ENCODE measurements at places on chromosomes 5 and 9.
A peak's percentile ranks its signal among the peaks of the same experiment; 100 is the strongest.

GRCh38 chr5:177605667-177606066 is 5.7 kb downstream of the B4GALT7 start:
- no peak for DNase-seq

- DNase-seq, result no peak
These were observed 291.4 kb downstream of the ARHGEF28 start for GRCh38 chr5:73917433-73917832.

GRCh38 chr5:95102080-95102479 is 182.8 kb downstream of the MCTP1 start:
- no peak for DNase-seq

DNA sequence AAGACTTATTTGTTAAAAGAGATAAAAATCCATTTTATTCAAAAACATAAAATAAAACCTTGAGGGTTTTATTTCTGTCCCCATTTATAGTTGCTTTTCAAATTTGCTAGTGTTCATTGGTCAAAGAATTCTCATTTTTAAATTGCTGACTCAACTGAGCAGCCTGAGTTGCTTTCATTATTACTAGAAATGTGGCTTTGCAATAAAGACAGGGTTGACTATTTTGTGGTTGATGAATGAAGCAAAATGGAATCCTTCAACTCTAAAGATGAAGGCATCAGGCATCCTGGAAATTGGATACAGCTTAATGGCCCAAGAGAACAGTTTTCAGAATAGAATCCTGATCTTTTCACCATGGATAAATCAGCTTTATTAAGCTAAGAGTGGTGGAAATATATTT is 23.9 kb upstream of the PPP3R2 start:
- DNase-seq, result no peak

GRCh38 chr5:157912621-157913325 is 53.8 kb upstream of the CLINT1 start:
- no peak for DNase-seq

GRCh38 chr5:98460536-98460935 is 312.9 kb upstream of the RGMB start:
- DNase-seq, result no peak

GRCh38 chr5:93452255-93452654 is 128.8 kb downstream of the NR2F1-AS1 start:
- DNase-seq, result no peak

- no peak for DNase-seq
These were observed 10.0 kb upstream of the SHISAL2B start for GRCh38 chr5:64680289-64680688.

- no peak for DNase-seq
These were observed 446.2 kb upstream of the RIOK2 start for GRCh38 chr5:97629276-97629675.

- peak; percentile 12 for DNase-seq
These were observed 41.3 kb downstream of the PFDN1 start for GRCh38 chr5:140261403-140262171.

DNA sequence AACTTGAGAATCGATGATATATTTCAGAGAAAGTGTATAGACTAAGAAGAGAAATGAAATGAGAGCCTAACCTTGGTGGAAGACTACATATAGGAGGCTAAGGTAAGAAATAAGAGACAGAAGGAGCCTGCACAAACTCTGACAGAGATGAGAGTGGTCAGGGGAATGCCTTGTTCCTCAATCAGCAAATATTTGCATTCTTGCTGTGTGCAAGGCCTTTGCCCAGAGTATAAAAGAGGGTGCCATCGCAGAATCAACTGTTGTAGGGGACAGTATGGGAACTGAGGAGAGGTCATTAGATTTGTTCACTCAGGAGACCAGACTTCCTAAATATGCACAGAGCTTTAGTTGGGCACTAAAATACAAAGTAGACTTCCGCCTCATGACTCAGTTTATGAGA is 137.2 kb downstream of the ATG10 start:
- no peak for DNase-seq

- peak; percentile 50 for DNase-seq
These were observed 20.6 kb downstream of the TPPP start for GRCh38 chr5:672329-673160.

- no peak for DNase-seq
These were observed 154.8 kb upstream of the GAS1 start for GRCh38 chr9:87102126-87102525.

GRCh38 chr9:78101247-78101646 is 69.6 kb upstream of the GNAQ start:
- no peak for DNase-seq

- DNase-seq, result no peak
These were observed 1264.5 kb upstream of the ACO1 start for GRCh38 chr9:31119890-31120454.

DNA sequence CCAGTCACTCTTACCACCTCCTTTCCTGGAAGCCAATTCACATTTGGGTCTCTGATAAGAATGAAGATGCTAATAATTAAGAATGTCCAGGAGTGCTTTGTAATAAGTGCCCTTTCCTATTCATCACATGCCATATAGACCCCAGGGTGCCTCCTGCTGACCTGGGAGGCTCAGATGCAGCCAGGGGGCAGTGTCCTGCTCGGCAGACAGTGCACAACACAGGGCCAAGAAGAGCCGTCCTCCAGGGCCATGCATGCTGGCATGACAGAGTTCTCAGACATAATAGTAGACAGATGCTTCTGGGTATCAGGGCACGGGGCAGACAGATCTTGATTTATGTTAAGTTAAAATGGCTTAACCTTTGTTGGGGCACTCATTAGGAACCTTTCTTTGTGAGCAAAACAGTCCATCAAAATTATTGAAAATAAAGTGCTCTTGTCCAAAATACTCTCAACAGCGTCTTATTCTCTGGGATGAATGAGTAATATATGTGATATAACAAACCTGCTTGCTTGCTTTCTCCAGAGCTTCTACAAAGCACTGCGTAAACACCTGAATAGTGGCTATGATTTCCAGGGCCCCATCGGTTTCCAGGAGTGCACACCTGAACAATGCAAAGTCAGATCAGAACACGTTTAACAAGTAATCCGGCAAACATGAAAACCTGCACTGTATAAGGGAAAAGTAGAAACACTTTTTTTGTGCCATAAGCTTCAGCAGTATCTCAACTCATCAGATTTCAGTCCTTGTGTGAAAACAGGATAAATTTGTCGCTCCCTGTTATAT is 192.7 kb downstream of the FANCC start:
- DNase-seq, result no peak

GRCh38 chr9:27282269-27282668 is 14.7 kb downstream of the EQTN start:
- DNase-seq, result no peak

DNA sequence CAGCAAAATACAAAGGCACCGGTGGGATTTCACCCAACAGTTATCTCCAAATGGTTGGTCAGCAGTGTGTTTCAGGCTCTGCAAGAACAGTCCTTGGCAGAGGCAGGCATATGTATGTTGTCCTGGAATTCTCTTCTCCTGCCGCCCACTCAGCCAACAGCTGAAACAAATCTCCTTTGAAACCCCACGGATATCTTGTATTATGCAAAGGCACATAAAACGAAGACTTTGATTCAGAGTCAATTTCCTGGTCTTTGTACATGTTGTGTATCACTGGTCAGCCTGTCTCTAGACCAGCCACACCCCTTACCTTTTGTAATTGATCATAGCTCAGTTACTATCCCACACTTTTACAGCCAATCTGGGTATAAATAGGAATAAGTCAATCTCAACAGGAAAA is 29.2 kb downstream of the FREM1 start:
- DNase-seq, result no peak

DNA sequence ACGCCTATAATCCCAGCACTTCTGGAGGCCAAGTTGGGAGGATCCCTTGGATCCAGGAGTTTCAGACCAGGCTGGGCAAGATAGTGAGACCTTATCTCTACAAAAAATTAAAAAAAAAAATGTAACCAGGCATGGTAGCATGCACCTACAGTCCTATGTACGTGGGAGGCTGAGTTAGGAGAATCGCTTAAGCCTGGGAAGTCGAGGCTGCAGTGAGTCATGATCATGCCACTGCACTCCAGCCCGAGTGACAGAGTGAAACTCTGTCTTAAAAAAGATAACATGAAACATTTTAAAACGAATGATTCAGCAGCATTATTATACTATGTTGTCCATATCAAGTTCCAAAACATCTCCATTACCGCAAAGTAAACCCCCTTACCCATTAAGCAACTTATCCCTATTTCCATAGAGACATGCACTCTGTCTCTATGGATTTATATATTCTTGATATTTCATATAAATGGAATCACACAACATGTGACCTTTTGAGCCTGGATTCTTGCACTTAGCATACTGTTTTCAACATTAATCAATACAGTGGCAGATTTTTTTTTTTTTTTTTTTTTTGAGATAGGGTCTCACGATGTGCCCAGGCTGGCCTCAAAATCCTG is 56.9 kb upstream of the MTMR12 start:
- no peak for DNase-seq
